C1 segment of cervical spinal cord (tissue), 14 donors: ENCODE measurements at places on chromosomes 3 and 15.
A peak's percentile ranks its signal among the peaks of the same experiment; 100 is the strongest.

DNA sequence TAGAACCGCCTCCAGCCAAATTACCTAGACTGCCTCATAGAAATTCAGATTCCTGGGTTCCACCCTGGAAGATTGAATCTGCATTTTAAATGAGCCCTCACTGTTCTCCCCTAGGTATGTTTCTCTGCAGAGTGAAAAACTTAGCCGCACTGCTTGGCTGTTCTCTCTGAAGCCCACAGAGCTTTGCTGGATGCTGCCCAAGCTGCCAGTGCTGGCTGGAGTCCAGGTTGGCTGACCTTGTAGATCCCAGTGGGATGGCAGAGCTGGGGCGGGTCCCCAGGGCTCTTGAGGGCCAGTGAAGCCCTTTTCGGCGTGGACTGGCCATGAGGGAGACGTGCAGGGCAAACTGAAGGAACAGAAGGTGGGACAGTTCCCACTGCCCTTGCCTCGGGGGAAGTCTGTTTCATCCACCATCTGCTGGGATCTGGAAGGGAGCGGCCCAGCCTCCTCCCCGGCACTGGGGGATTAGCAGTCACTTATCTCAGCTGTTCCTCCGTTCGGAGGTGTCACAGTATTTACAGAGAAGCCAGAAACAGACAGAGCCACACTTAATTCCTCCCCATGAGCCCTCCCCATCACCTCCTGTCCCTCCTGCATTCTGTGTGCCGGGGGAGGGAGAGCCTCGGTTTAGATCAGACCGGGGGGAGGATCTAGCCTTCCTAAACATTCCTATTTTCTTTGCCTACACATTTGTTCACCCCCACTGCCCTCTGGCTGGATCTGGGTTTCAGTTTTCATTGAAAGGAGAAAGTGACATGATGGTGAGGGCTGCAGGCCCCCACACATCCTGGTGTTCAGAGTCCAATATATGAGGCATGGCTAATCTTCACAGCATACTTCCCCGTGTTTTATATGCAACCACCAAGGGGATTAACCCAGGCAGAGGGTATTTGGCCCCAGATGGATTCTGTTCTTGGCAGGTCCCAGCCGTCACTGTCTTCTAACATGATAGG lies 4.1 kb upstream of the ACTC1 start:
- peak; percentile 14 for DNase-seq

DNA sequence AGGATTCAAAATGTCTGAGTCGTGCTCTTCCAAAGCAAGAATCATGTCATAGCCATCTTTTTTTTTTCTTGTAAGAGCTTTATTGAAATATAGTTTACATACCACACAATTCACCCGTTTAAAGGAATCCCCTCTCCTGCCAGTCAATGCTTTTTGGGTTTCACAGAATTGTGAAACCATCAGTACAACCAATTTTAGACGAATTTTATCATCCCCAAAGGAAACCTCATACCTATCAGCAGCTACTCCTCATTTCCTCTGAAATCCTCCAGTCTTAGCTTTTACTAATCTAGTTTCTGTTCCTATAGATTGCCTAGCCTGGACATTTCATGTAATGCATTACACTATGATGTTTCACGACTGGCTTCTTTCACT lies 39.6 kb downstream of the ADIPOQ start:
- DNase-seq: no peak

GRCh38 chr15:36608180-36608579 lies 28.8 kb downstream of the CDIN1 start:
- no peak for DNase-seq

GRCh38 chr15:65762914-65763787 lies 28.9 kb downstream of the DENND4A start:
- DNase-seq: no peak

GRCh38 chr15:48091522-48091921 lies 29.3 kb upstream of the SLC24A5 start:
- no peak for DNase-seq
